Stimulated activated CD4-positive, alpha-beta T cell treated with anti-CD3 and anti-CD28 coated beads, Interleukin-1b, Interleukin-23, amount 100 ng/mL, for 24 hours (primary cell): ENCODE measurements at places on chromosomes 6 and 20.

DNA sequence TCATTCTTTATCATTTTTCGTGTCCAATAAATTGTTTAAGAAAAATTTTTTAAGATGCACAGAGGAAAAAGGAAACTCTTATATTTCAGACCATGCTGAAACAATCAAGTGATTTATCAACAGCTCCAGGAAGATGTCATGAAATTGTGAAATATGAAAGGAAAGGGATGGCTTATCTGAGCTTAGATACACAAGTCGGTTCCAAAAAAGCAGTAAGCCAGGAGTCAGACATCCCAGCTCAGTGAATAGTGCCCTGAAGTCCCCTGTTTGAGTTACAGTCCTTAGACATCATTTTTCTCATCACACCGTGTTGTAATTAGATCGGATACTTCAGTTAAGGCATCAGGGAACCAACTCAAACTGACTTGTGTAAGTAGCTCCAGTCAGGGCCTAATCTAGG, 91.0 kb upstream of the SSTR4 start:
- DNase-seq: no peak

GRCh38 chr6:6525933-6526332, 62.6 kb upstream of the LY86 start:
- no peak for DNase-seq

DNA sequence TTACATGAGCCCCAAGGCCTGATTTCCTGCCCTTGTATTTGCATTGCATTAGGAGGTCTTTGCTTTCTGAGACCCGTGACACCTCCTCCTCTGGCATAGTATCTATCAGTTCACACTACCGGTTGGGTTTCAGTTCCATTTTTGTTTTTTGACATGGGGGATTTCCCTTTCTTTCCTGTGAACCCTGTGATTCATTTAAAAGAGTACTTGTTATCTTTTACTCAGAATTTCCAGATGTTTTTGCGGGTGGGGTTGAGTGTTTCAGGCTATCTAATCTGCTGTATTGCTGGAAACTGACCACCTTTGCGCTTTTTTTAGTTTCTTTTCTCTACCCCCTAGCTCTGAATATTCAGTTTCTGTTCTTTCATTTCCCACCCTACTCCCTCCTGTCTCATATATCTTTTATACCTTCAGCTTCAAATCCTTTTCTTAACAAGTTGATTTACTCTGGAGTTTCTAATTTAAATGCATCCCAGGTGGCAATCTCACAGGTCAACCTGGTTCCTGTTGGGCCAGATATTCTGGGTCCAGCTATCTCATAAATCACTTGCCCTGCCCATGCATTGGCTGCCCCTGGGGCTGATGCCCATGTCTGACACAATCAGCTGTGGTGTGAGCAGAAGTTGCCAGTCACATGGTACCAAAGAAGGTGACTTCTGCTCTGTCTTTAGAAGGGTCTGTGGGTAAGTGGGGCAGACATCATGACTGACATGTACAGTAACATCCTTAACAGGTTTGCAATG, 14.3 kb upstream of the NCOA3 start:
- peak; percentile 60 for DNase-seq

DNA sequence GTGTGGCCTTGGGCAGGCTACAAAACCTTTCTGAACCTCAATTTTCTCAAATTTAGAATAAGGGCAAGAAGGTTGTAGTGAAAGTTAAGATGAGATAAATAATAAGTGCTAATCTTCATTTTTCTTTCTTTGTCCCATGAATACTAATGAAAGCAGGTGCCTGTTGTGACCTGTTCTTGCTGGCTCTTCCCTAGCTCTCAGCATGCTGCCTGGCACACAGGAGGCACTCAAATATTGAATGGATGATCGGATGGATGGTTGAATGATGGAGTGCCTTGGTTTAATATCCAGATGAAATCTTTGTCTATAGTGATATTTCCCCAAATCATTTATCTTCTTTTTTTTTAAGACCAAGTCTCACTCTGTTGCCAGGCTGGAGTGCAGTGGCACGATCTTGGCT, 15.0 kb downstream of the PBOV1 start:
- no peak for DNase-seq

- DNase-seq: no peak
These were observed 31.2 kb upstream of the SPDEF start for GRCh38 chr6:34587325-34587724.

GRCh38 chr6:135567375-135568083, 70.0 kb upstream of the AHI1 start:
- DNase-seq: no peak

- no peak for DNase-seq
These were observed 26.8 kb upstream of the TBX18 start for GRCh38 chr6:84791233-84791632.

- DNase-seq: no peak
These were observed 3.4 kb upstream of the HELZ2 start for GRCh38 chr20:63577317-63577894.

DNA sequence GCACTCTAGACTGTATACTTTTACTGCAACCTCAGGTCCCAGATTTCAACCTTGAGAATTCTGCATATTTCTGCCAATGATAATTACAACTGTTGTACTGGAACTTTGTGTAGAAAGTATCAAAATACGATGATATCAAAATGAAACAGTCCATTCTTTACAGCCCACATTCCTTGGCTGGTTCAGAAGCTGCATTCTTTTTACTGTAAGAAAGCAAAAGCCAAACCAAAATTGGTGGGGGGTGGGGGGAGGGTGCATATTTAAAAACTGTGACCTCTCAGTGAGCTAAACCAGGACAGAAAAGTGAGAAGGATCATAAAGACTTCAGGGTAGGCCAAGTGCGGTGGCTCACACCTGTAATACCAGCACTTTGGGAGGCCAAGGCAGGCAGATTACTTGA, 41.8 kb upstream of the UBR2 start:
- DNase-seq: no peak

- DNase-seq: no peak
These were observed 137.1 kb downstream of the LY86 start for GRCh38 chr6:6725468-6726209.
